ENCODE measurements at places on chromosomes 7 and 10.

DNA sequence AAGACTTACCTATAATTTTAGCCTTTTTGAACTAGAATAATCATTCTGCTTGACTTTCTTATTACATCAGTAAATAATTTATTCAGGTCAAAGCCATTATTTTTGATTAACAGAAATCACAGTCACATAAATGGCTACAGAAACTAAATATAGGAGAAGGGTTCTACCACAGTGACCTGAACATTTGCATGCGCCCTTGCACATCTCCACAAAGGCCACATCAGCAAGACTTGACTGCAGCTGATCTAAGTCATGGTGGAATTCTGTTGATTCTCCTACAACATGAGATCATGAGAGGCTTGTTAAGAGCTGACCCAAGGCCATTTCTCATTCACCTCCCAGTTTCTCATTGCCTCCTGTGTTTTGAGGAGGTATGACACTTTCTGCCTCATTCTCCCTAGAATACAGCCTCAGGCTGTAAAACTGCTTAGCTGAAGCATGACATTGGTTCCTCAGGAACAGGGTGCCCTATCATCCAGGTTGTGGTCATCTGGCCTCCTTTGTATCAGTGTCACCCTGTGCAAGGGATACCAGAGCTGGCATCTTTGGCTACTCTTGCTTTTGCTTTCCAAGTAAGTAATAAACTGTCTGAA lies 6.7 kb upstream of the IMMP2L start:
- no peak for DNase-seq

GRCh38 chr7:7414791-7415603 lies 120.7 kb downstream of the COL28A1 start:
- no peak for DNase-seq

- DNase-seq: no peak
Measured at GRCh38 chr7:50393547-50394252, 56.5 kb downstream of the FIGNL1 start.

- no peak for DNase-seq
Measured at GRCh38 chr10:132704008-132704814, 81.7 kb downstream of the NKX6-2 start.

GRCh38 chr7:2112261-2113198 lies 120.2 kb downstream of the MAD1L1 start:
- no peak for DNase-seq

DNA sequence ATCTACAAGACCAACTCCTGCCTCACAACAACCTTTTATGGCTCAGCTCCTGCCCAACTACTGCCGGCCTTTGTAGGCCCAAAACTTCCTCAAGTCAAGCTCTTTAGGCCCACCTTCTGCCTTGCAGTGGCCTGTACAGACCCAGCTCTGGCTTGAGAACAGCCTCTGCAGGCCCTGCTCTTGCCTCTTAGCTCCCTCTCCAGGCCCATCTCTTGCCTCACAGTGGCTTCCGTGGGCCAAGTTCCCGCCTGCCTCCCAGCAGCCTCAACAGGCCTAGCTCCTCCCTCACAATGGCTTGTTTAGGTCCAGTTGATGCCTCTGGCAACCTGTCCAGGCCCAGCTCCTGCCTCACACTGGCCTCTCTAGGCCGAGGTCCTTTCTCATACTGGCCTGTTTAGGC lies 32.4 kb upstream of the VKORC1L1 start:
- no peak for DNase-seq

- no peak for DNase-seq
Measured at GRCh38 chr10:62048470-62048869, 147.0 kb downstream of the ARID5B start.

DNA sequence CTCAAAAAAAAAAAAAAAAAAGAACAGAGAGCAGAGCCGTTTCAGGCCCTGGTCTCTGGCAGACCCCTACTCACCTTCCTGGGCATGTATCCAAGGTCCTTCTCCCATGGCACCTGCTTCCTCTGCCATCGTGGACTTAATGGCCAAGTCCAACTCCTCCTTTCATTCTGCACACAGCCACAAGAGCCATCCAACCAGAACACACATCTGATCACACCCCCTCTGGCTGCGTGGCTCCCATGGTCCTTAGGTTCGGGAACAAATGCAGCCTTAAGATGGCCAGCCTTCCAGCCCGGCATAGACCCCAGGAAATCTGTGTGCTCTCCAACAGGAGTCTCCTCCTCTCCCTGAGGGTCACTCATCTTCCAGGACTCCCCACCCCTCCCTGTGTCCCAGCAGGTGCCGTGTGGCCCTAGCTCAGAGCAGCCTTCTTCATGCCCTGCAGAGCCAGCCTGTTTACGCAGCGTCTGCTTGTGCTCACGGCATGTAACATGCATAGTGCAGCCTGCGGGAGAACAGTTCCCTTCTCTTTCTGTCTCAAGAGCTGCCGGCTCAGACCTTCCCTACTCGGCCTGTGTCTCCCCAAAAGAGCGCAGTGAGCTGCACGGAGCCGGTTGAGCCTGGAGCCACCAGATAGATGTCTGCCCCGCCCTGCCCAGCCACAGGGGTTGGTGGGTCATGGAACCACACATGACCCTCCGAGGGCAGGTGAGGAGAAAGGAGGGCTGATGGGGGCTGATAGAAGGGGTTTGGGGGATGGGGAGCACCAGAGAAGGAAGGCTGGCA lies 157.3 kb downstream of the NRF1 start:
- DNase-seq: no peak

GRCh38 chr7:25951414-25952260 lies 200.4 kb upstream of the NFE2L3 start:
- DNase-seq: no peak

DNA sequence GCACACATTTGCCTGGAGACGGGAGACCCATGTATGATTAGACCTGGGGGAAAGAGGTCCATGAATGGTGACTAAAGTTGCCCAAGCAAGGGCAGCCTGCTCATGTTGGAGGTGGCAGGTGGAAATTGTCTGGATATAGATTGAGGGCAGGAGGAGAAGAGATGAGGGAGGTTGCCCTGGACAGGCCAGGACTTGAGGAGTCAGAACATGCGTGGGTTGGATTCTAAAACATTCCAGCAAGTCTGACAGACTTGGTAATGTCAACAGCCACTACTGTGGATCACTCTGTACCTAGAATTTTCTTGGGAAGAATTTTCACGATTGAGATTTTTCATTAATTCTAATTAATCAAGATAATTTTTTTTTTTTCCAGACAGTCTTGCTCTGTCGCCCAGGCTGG lies 19.1 kb upstream of the SVOPL start:
- no peak for DNase-seq

GRCh38 chr7:111820621-111821020 lies 258.3 kb upstream of the IMMP2L start:
- no peak for DNase-seq

All from iris pigment epithelial cell (primary cell).